ENCODE measurements at places on chromosomes 6 and 20.

DNA sequence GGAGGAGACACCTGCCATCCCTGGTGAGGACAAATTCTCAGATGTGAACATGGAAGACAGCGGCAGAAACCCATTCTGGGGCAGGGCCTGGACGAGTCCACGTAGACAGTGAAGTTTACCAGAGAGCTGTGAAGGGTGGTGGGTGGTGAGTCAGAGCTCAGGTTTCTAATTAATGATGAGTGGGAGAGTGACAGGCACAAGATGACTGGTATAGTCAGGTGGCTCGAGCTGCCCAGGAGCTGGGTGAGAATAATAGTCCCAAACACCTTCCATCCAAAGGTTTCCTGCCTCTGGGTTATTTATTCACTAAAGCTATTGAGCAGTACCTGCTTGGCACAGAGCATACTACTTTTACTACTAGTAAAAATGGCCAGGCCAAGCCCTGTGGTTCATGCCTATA is 6.0 kb downstream of the TLDC2 start:
- no peak for DNase-seq

DNA sequence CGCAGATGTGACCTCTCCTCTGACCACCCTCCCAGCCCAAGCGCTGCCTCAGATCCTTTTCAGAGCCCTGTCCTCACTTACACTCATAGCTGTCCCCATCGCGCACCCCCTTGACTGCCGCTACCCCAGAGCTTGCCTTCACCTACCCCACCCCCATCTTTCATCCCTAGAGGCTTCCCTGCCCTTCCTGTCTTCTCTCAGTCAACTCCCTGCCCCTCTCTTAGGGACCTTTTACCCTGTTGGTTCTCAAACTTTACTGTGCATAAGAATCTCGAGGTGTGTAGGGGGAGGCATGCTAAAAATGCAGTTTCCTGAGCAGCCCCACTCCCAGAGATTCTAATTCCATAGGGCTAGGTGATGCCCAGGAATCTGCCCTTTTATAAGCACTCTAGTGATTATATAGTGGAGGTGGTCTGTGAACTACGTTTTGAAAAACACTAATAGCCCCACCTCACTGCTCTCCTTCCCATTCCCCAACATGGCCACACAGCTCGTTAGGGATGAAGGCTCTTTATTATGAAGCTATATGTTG is 725 bp downstream of the TM9SF4 start:
- DNase-seq, result no peak

GRCh38 chr6:46888578-46888977 is 33.2 kb downstream of the ADGRF5 start:
- no peak for DNase-seq

GRCh38 chr6:139117734-139118133 is 17.1 kb upstream of the HECA start:
- DNase-seq, result no peak

- no peak for DNase-seq
These were observed 556.9 kb downstream of the CD83 start for GRCh38 chr6:14674458-14674857.

DNA sequence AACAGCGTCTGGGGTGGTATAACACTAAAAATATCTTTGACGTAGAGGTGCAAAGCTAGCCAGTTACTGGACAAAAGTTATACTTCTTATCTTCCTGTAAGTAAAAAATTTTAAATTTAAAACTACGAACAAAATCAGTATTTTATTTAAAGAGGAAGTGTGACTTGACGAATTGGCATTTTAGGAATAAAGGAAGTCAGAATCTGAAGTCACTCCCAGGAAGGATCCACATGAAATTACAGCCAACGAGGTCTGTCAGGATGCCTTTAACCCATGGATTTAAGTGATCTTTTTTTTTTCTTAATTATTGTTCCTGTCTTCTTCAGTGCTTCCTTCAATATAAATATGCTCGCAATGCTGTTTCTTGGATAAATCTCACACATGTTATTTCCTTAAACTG is 27.2 kb upstream of the SNX9 start:
- DNase-seq, result no peak

- no peak for DNase-seq
These were observed 296.8 kb upstream of the MARCKS start for GRCh38 chr6:113560376-113560775.

- peak; percentile 10 for DNase-seq
These were observed 9.5 kb downstream of the TAAR2 start for GRCh38 chr6:132614554-132614953.

DNA sequence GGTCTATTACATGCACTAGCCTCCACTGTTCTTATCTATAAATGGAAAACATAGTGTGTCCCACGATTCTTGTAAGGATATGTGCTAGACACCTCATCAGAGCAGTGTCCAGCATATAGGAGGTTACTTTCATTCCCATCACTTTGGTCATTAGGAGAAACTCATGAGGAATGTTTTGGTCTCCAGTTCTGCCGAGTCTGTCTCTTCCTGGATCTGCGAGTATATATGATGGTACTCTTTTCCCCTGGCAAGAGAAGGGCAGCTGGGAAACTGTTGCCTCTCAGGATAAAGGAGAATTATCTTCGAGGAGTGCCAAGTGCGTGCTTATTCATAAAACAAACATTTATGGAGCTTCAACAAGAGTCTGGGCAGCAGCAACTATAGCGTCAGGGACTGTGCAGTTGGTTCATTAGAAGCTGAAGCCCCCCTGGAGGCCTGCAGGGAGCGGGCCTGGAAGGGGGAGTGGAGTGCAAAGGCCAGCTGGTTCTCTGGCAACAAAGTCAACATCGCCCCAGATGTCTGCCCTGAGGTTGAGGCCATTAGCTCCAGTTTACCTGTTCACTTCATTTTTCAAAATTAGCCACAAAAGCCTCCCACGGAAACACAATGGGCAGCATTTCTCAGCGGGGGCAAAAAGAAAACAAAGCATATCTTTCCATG is 811.9 kb downstream of the MAFB start:
- DNase-seq, result no peak

GRCh38 chr20:23362392-23363256 is 642 bp downstream of the GZF1 start:
- peak; percentile 57 for DNase-seq

DNA sequence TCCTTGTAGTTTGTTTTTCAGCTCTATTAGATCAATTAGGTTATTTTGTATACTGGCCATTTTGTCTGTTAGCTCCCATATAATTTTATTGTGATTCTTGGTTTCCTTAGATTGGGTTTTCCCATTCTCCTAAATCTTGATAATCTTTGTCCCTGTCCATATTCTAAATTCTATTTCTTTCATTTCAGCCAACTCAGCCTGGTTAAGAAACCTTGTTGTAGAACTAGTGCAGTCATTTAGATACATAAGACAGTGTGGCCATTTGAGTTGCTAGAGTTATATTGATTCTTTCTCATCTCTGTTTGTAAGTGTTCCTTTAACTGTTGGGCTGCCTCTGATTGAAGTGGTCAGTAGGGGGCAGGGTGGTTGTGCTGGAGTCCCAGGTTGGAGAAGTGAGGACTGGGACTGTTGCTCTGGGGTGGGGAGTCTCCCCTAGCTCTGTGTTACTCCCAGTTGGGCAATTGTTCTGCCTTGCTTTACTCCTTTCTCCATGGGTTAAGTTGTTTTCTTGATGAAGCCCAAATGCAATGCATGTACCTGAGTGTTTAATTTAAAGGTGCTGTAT is 98.8 kb upstream of the NRN1 start:
- DNase-seq, result peak; percentile 36

DNA sequence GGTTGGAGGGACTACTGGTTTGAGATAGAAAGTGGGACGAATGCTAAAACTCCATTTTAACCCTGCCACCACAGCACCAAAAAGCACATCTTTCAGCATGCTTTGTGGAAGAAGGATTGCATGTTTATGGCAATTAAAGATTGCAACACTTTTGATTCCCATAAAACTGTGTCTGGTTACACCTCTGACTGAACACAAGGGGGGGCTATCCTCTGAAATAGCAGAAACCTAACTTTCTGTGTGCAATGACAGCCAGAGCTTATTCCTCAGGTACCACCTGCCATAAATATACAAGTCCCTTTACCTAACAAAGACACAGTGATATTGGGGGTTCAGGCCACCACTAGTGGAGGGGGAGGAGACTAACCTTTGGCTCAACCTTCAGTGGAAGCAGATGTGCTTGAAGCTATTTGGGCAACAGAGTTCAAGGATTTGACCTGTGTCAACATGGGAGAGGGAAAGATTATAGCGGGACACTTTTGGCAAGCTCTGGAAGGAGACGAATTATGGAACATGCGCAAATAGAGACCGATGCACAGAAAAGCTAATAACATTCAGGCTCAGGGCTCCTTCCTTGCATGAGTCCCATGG is 9.6 kb upstream of the PLG start:
- DNase-seq, result peak; percentile 8

DNA sequence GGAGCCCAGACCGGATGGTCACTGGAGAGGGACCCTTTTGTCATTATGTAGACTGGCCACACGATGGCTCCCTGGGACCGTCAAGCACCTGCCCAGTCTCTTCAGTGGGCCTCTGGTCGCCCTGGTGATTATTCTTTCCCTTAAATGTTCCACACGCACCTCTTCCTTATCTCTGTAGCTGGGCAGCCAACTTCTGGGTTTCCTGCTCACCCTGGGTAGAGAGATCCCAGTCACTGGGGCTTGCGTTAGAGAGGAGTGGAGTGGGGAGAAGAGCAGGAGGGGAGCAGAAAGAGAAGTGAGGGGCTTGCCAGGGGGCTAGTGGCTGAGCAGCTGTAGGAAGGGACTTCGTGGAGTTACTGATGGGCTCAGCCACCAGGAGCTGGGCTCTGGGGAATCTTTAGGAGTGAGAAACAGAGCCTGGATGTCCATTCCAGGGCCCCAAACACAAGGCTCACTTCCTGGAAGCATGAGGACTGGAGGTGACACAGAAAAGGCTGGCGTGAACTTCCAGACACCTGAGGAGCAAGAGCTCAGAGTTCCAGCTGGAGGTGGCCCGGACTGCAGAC is 150.1 kb downstream of the DHX35 start:
- peak; percentile 59 for DNase-seq

- DNase-seq, result no peak
These were observed 2.3 kb downstream of the BMP7 start for GRCh38 chr20:57263801-57264792.

- peak; percentile 28 for DNase-seq
These were observed 2.0 kb downstream of the NCOA3 start for GRCh38 chr20:47503685-47504084.

- DNase-seq, result peak; percentile 66
These were observed 672 bp downstream of the PREX1 start for GRCh38 chr20:48826883-48827771.

GRCh38 chr6:57220083-57220703 is 1.9 kb downstream of the RAB23 start:
- DNase-seq, result no peak

- no peak for DNase-seq
These were observed 126.5 kb downstream of the AFG1L start for GRCh38 chr6:108421366-108421765.

- no peak for DNase-seq
These were observed 63.4 kb downstream of the TRAM2 start for GRCh38 chr6:52513464-52513863.

GRCh38 chr20:62999580-62999979 is 7.2 kb downstream of the BHLHE23 start:
- no peak for DNase-seq

DNA sequence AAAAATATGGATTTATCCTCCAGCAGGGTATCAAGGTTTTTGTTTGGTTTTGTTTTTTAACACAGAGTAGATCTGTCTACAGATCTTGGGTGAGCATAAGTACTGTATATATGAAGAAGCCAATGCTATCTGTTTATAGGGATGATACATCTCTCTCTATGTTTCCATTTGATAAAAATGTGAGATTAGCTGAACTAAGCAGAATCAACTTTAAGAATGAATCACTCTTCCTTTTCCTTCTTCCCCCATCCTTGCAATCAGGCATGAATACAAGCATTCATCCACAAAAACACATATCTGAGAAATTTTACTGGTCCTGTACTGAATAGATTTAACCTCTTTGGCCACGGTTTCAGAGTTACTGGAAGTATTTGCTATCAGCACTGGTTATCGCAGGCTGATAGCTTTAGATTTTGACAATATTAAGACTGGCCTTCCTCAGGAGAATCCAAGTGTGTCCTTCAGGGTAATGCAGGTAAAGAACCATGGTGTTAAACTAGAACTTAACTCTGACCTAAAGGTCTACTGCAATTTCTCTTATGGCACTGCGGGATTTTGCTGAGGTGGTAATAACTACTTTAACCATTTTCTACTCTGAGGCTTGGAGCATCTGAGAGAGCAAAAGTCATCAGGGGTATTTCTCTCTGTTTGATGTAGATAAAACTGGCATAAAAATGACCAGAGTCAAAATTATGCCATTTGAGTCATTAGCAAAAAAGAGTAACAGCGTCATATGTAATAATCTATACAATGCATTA is 1.5 kb downstream of the SNAP25 start:
- no peak for DNase-seq

DNA sequence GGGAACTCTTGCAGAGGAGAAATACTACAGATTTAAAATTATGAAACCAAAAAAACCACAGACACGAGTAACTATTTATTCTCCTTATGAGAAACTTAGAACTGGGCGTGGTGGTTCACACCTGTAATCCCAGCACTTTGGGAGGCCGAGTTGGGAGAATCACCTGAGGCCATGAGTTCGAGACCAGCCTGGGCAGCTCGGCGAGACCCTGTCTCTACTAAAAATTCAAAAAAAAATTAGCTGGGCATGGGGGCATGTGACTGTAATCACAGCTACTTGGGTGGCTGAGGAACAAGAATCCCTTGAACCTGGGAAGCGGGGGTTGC is 36.8 kb downstream of the SSR1 start:
- no peak for DNase-seq

- no peak for DNase-seq
These were observed 34.0 kb upstream of the SCGN start for GRCh38 chr6:25617997-25618396.

GRCh38 chr6:85008296-85009009 is 244.1 kb upstream of the TBX18 start:
- DNase-seq, result no peak

DNA sequence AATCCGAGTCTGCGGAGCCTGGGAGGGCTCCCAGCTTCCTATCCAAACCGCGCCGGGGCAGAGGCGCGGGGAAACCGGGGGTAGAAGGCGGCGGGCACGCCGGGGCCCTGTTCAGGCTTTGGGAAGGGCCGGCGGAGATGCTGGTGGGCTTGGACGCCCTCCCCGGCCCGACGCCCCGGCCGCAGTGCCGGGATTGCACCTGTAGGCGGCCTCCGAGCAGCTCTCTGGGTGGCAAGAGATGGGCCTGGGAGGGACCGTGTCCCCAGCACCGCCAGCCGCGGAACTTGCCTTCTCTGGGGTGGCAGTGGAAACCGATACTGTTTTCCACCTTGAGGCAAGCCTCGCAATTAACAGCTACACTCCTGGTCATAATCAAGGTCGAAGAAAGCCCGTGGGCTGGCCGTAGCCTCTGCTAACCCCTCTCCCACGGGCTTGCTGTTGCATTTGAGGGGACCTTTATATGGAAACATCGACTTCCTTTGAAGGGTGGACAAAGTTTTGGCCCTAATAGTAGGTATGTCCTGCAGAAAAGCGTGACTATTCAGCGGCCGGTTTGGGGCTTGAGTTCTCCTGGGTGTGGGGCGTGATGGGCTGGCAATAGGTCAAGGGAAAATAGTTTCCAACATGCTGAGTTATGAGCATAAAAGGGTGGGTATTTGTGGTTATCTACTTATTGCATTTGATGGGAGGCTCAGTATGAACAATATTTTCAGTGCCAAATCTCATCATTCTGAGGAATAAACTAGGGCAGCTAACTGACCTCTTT is 1.1 kb upstream of the JAG1 start:
- peak; percentile 84 for DNase-seq
